ENCODE measurements at places on chromosomes 5 and 9. TPM values are rescaled to one million over a fixed set of nuclear protein-coding genes. Genes with fewer than 3 reads are reported as not detected.

SPATA31A3 gene
- not detected for total RNA-seq

CD72 gene
- total RNA-seq = 3.3 TPM

GLRA1 gene
- total RNA-seq = not detected

STK32A gene
- 35.3 TPM for total RNA-seq

SPINK14 gene
- total RNA-seq = not detected

RCL1 gene
- 14.3 TPM for total RNA-seq

RNF183 gene
- total RNA-seq = 0.48 TPM

COL5A1 gene
- total RNA-seq = 57.3 TPM

GLDC gene
- 8.9 TPM for total RNA-seq

FCHO2 gene
- total RNA-seq = 23.0 TPM

ROR2 gene
- total RNA-seq = 122 TPM

LEAP2 gene
- total RNA-seq = 1.1 TPM

ARL14EPL gene
- total RNA-seq = not detected

Measured in endodermal cell (in vitro differentiated cells).